ENCODE measurements at places on chromosomes 11 and 22. TPM values are rescaled to one million over a fixed set of nuclear protein-coding genes. Genes with fewer than 3 reads are reported as not detected.

NXPE4 gene
- total RNA-seq, result 64.4 TPM

OMP gene
- 21.1 TPM for total RNA-seq

OR52I2 gene
- not detected for total RNA-seq

SLC5A1 gene
- total RNA-seq, result 25.8 TPM

APOBEC3G gene
- 5.7 TPM for total RNA-seq

SPDYC gene
- total RNA-seq, result not detected

TCN1 gene
- total RNA-seq, result not detected

TMPRSS13 gene
- total RNA-seq, result 1.9 TPM

RBX1 gene
- total RNA-seq, result 29.3 TPM

CCDC81 gene
- 0.73 TPM for total RNA-seq

TEX12 gene
- 0.60 TPM for total RNA-seq

CCDC87 gene
- 0.63 TPM for total RNA-seq

C1QTNF4 gene
- 3.5 TPM for total RNA-seq

Data from mucosa of descending colon (tissue), 3 donors.